ENCODE measurements at places on chromosomes 16 and 17.

DNA sequence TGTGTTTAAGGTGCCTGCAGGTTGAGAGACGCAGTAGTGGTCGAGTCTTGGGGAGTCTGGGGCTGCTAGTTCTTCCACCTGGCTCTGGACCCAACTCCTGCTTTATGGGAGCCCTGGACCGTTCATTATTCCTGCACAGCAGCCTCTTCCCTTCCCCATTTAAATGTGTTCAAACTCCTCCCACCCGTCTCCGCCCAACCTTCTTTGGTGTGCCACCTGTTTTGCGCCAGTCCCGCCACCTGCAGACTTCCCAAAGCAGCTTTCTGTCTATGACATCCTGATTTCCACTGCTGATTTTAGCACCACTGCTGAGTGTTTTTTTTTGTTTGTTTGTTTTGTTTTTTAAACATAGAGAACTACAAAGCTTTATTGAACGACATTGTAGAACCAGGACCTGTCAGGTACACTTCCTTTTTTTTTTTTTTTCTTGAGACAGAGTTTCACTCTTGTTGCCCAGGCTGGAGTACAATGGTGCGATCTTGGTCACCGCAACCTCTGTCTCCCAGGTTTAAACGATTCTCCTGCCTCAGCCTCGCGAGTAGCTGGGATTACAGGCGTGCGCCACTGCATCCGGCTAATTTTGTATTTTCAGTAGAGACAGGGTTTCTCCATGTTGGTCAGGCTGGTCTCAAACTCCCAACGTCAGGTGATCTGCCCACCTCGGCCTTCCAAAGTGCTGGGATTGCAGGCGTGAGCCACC lies 12.8 kb downstream of the ADORA2B start:
- no peak for DNase-seq

DNA sequence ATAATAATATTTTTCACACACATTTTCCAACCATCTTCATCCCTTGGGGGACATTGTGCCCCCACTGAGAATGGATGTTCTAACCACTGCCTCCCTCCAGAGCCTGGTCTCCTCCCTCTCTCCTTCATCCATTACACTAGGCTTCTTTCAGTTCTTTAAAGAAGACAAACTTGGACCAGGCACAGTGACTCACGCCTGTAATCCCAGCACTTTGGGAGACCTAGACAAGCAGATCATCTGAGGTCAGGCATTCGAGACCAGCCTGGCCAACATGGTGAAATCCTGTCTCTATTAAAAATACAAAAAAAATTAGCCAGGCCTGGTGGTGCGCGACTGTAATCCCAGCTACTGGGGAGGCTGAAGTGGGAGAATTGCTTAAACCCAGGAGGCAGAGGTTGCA lies 6.5 kb downstream of the ALOX15 start:
- no peak for DNase-seq

DNA sequence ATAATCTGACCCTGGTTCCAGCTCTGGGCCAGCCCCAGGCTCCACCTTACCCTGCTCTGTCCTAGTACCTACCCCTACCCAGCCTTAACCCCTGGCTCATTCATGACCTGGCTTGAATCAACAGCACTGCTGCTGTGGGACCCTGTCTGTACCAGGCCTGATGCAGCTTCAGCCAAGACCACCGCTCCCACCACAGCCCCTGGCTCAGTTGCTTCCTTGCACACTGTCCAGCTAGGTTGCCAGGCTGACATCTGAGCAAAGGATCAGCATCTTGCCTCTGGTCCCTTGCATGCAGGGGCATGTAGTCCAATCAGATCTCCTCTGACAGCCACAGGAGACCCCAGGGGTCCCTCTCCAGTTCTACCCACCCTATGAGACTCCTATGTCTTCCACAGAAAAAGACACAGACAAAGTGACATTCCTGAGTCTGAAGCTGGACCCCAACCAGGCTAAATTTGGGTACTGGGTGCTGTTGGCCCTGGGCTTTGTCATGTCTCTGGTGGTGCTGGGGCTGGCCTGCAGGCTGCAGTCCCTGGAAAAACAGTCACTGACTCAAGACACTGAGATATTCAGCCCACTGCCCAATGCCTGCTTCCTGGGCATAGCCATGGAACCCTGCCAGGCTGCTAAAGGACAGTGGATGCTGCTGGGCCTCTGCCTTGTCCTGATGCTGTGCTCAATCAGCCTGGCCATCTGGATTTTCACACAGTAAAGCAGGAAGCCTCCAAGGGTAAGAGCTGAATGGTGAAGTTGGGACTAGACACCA lies 3.9 kb upstream of the KCNH6 start:
- DNase-seq: no peak

GRCh38 chr17:65537845-65538674 lies 23.4 kb downstream of the AXIN2 start:
- no peak for DNase-seq

DNA sequence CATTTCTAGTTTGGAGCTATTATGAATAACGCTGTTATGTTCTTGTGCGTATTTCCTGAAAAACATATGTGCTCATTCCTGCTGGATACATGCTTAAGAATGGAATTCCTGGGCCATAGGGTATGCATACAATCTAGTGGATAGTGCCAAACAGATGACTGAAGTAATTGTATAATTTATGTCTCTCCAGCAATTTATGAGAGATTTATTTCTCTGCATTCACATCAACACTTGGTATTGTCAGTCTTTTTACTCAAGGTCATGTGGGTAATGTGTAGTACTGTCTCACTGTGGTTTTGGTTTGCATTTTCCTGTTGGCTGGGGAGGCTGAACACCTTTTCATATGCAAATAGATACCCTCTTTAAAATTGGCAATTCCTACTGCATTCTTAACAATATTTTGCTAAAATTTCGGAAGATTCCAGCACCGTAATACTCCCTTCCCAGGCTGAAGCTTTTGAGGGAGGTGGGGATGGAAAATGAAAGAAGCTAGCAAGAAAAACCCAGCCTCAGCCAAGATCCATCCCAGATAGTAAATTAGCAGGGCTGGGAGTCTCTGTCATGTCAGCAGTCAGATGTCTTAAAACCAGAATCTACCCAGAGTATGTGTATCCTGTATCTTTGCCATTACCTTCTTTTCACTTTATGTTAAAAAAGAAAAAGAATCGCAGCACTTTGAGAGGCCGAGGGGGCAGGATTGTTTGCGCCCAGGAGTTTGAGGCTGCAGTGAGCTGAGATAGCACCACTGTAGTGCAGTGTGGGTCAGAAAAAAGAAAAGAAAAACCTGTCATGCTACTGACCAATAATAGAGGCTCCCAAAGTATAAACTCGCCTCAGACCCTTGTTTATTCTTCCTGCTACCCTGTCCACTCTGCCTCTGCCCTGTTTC lies 204.9 kb downstream of the LGALS9B start:
- no peak for DNase-seq

Data from AG08396 (cell line).